Hematopoietic multipotent progenitor cell treated with erythropoietin and hydrocortisone succinate and interleukin-3 and kit ligand, for 17 days (in vitro differentiated cells): ENCODE measurements at places on chromosomes 2 and 18.

GRCh38 chr2:54041135-54041534, 70.3 kb upstream of the PSME4 start:
- DNase-seq: no peak

GRCh38 chr18:79604205-79604912, 75.2 kb upstream of the CTDP1 start:
- DNase-seq: no peak

GRCh38 chr2:38330754-38331153, 46.3 kb downstream of the ATL2 start:
- no peak for DNase-seq

DNA sequence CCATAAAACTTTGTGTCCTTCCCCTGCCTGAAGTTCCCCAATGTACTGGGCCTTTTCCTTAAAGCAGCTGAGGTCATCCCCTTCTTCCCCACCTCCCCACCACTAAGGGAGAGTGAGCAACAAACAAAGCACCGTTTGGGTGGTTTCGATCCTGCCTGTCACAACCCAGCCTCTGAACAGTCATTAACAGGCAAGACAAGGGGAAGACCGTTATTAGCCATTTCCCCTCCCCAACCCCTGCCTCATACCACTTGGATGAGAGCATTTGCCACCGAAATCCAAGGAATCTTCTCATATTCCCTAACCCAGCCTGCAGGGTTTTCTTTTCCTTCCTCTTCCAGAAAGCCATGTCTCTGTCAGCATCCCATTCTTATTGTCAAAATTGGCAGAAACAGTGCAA, 65.6 kb downstream of the STRADB start:
- no peak for DNase-seq

DNA sequence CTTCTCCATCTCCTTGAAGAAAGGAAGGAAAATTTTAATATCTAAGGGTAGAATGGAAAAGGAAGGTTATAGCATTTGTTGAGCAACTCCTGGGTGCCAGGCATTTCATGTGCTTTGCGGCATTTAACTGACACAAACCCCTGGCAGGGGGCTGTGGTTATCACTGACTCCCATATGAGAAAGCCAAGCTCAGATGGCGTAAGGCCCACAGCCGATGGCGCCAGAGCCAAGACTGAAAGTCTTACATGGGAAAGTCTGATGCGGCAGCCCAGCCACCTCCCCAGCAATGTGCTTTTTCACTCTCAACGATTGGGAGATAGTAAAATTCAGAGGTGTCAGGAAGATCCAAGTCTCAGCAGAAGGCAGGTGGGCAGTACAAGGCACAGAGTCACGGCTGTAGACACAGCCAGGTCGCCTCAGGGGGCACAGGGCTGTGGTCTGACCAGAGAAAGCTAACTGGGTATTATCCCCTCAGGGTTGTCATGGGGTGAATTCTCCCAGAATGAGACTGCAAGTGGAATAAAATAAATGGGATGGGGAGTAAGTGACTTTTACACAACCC, 324.2 kb upstream of the NCKAP5 start:
- no peak for DNase-seq

DNA sequence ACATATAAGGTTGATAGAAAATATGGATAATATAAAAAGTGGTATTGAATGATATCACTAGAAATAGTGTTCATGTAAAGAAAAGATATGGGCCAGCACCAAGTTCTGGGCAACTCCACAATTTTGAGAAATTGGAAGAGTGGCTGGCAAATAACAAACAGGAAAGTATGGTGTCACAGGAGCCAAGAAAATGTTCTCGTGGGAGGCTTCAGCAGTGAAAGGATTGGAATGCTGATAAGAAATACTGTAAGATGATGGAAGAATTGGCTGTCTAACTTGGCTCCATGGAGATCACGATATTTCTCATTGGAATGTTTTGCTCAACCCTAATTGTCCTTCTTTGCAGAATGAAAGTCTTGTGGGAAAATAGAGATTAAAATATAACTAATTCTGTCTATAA, 856.8 kb downstream of the DPP10 start:
- no peak for DNase-seq

GRCh38 chr2:234772733-234773060, 179.1 kb upstream of the SH3BP4 start:
- DNase-seq: no peak

DNA sequence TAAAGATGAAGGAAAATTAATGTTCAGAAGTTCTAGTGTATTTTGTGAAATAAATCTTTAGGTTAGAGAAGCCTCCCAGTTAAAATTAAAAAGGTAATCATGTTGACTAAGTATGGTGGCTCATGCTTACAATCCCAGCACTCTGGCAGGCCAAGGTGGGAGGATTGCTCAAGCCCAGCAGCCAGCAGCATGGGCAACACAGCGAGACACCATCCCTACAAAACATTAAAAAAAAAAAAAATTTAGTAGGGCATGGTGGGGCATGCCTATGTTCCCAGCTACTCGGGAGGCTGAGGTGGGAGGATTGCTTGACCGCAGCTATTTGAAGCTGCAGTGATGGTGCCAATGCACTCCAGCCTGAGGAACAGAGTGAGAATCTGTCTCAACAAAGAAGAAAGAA, 17.9 kb downstream of the XPO1 start:
- no peak for DNase-seq

GRCh38 chr2:235541838-235542549, 48.2 kb downstream of the AGAP1 start:
- no peak for DNase-seq

DNA sequence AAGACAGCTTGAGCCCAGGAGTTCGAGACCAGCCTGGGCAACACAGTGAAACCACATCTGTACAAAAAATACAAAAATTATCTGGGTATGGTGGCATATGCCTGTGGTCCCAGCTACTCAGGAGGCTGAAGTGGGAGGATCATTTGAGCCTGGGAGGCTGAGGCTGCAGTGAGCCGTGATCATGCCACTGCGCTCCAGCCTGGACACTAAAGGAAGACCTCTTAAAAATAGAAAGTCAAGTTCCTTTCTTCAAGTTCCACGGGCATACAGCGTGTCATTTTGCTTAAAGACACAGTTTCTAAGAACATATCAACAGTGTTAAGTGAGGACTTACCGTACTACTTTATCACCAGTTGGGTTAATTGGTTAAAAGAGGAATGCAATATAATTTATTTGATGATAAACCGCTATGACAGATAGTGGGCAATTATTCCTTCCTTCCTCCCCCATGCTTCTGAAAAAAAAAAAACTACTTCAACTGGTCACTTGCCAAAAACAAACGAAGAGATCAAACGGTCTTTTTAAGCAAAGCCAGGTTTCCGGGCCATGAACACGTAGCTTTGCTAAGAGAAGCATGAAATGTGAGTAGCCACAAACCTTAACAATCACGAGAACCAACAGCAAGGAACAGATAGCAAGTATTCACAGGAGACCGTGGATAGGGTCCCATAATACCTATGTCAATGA, 21.4 kb downstream of the AP1S3 start:
- no peak for DNase-seq

DNA sequence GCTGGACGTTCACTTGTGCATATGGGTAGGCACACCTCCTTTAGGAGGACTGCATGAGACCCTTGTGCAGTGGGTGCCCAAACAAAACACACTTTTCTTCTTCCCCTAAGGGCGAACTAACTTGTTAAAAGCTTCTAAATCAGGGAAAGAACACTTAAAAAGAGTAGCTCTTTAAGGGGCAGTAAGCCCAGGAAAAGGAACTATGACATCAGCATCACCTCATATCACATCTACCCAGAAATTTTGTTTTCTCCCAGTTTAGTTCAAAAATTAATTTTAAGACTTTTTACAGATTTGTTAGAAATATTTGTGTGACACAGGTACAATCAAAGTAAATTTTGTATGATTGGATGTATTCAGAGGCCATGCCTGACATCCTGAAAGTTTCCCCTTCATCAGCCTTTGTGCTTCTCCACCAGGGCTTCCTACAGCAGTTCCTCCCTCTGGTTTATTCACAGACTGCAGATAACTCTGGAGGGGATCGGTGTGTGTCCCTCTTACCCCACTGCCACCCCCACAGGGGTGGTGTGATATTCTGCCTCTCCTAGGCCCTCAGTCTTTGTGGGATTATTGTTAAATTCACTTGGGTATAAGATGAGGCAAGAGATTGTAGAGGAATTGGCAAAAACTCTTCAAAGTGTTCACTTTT, 27.6 kb downstream of the BCL2L11 start:
- DNase-seq: no peak

DNA sequence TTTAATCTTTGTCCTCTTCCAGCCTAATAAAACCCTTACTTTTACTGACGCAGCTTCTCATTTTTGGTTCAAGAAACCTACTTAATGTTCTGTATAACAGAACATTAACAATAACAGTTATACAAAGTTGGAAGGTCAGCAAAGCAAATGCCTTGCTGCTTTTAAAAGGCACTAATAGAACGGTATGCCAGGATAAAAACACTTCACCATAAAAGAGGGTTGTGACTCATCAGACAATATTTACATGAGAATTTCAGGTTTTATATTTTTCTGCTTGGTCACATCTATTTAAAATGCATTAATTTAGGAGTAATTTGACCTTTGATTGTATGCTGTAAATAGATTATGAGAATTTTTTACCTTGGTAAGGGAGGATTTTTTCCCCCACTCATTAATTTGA, 3.0 kb downstream of the KLHL41 start:
- DNase-seq: no peak

GRCh38 chr2:177692783-177693269, 300.3 kb downstream of the AGPS start:
- DNase-seq: no peak

DNA sequence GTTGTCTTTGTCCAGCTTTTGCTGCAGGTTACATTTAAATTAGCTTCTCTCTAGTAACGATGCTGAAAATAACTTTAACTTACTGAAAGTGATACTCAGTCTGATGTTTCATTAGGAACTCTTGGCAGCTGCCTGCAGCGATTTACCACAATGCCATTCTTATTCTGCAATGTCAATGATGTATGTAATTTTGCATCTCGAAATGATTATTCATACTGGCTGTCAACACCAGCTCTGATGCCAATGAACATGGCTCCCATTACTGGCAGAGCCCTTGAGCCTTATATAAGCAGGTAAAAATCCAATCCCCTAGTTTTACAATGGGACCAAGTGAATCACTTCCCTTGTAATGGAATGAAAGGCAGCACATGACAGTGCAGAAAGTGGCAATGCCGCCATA, 16.3 kb upstream of the MFF start:
- no peak for DNase-seq

DNA sequence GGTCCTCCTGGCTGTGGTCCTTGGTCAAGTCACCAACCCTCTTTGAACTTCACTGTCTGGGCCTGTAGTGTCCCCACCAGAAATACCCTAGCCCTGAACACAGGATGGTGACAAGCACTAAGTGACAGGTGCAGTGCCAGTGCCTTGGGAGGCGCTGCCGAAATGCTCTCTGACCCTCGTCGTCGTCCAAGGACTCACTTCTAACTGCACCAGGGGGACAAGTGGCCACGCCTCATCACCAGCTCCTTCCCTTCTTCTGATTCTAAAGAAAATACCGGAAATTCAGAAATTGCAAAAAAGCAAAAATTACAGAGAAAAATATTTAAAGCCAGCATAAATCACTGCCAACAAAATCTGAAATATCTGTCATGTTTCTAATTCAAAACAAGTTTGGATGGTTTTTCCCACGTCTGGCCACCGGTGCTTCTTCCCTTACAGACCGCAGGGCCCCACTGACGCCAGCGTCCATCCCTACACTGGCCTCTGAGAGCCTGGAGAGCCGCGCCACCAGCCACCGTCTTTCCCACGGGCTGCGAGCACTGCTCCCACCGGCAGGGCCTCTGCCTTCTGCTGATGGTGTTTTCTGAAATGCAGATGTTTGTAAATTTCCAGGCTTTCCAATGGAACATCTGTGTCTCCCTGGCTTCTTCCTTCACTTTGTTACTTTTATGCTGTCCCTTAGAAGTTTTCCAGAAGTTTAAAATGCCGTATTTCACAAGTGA, 37.4 kb upstream of the GPC1 start:
- no peak for DNase-seq

DNA sequence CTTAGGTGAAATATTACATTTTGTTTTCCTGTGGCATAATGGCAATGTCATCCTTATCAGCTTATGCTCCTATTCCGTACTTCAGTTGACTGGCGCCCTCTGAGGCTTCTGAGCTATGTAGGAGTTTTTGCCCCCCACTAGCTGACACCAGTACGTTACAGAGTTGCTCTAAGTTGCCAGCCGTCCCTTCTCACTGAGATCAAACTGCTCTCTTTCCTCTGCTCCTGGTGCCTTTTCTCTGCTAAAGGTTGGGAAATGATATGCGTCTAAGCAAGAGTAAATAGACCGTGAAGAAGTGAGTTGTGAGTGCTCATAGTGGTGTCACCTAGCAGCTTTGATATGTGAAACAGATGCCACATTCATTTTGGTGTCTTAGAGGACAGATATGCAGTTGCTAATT, 99.2 kb downstream of the RAPGEF4 start:
- DNase-seq: no peak

GRCh38 chr18:36769172-36769571, 59.6 kb downstream of the TPGS2 start:
- DNase-seq: no peak

GRCh38 chr2:105746177-105747080, 1.7 kb downstream of the NCK2 start:
- DNase-seq: no peak

- no peak for DNase-seq
Observed at GRCh38 chr2:31150120-31150670, 12.0 kb upstream of the GALNT14 start.

DNA sequence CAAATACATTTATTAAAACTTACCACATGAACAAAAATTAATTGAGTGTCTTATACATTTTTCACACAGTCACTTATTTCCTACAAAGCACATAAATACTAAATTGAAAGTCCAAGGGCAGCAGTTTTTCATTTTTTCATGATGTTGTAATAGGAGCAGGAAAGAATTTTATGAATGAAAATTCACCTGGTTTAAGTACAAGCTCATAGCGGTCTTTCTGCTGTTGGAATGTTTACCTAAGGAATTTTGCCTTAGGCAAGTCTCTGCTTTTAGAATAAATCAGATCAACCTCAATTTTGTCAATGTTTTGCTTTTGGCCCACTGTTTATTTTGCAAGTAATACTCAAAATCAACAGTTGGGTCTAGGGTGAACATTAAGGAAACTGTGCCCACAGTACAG, 40.0 kb downstream of the ETAA1 start:
- no peak for DNase-seq

GRCh38 chr18:73232933-73233332, 365.1 kb upstream of the NETO1 start:
- DNase-seq: no peak

GRCh38 chr2:224173210-224173609, 134.1 kb upstream of the SERPINE2 start:
- DNase-seq: no peak

- no peak for DNase-seq
Observed at GRCh38 chr18:49848115-49848514, 34.8 kb upstream of the ACAA2 start.

DNA sequence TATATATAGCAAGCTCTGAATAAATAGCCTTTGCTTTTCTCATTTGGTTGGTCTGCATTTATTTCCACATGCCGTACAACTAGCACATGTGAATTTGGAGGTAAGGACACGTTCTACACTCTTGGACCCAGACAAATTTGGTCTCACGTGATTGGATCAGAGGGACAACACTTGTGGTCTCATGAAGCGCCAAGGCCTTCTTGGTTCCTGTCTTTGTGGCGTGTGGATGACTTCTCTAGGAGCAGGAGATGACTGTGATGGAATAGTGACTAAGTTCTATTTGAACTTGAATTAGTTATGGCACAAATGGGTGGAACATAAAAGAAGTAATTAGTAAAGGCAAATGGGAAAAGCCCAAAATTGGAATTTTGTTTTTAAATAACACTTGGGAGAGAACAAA, 206.9 kb downstream of the BCL2 start:
- DNase-seq: no peak

GRCh38 chr2:63843791-63844190, 2.1 kb downstream of the UGP2 start:
- DNase-seq: no peak
